ENCODE measurements at places on chromosomes 12 and 14.

- DNase-seq: no peak
Observed at GRCh38 chr12:108313241-108313605, 25.9 kb downstream of the CMKLR1 start.

DNA sequence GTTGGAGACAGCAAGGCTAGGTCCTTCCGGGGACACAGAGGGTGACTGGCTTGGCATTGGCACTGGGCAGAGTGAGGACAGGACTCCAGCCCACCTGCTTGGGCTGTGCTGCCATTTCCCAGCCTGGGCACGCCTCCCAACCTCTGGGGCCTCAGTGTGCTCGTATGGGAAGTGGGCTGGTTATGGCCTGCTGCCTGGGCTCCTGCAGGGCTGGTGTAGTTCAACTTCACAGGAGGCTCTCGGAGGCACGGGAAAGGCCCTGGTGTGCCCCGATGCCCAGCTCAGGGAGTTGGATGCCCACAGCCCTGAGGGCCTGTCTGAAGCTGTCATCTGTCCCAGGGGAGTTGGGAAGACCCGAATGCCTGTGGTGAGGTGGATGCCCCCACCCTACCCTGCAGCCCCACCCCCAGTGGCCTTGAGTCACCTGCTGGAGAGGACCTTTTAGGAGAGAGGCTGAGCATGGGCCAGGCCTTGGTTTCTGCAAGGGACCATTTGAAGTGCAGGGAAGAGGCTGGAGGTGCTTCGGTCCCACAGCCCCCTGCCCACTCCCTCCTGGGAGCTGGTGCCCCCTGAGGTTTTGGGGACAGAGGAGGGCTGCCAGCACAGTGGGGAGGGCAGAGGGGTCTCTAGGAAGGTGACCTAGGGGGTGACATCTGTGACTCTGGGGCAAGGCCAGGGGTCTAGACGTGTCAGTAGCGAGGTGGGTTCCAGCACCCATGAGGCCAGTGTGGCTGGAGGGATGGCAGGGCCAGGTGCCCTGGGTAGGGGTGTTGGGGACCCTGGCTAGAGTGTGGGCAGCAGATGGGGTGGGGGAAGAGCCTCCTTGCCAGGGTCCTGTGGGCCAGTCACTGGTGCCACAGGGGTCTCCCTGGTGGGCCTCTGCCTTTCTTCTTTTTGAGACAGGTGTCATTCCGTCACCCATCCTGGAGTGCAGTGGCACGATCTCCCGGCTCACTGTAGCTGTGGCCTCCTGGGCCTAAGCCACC lies 9.1 kb downstream of the ULK1 start:
- no peak for DNase-seq

GRCh38 chr12:9808504-9808903 lies 18.8 kb upstream of the KLRF1 start:
- no peak for DNase-seq

DNA sequence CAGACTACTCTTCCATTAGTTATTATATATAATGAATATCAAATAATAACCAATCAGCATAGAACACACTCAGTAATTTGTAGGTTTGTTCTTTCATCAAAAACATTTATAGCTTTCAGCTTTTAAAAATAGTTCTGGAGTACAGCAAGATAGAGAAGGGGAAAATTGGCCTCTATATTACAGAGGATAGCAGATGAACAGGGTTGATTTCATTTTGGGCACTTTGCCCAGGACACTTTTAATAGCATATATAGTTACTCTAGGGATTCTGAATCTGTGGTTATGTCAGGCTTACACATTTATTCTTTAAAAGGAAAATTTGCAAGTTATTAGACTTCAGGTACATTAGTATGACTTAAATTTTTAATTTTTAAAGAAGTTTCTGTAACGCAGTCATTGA lies 52.6 kb downstream of the IFT81 start:
- DNase-seq: no peak

GRCh38 chr14:33587791-33588190 lies 363.1 kb downstream of the EGLN3 start:
- DNase-seq: no peak

- no peak for DNase-seq
Observed at GRCh38 chr12:129911428-129912049, 7.7 kb upstream of the TMEM132D start.

- no peak for DNase-seq
Observed at GRCh38 chr12:14962797-14963196, 1.4 kb upstream of the ARHGDIB start.

- DNase-seq: no peak
Observed at GRCh38 chr12:2510045-2510444, 284.7 kb upstream of the FKBP4 start.

DNA sequence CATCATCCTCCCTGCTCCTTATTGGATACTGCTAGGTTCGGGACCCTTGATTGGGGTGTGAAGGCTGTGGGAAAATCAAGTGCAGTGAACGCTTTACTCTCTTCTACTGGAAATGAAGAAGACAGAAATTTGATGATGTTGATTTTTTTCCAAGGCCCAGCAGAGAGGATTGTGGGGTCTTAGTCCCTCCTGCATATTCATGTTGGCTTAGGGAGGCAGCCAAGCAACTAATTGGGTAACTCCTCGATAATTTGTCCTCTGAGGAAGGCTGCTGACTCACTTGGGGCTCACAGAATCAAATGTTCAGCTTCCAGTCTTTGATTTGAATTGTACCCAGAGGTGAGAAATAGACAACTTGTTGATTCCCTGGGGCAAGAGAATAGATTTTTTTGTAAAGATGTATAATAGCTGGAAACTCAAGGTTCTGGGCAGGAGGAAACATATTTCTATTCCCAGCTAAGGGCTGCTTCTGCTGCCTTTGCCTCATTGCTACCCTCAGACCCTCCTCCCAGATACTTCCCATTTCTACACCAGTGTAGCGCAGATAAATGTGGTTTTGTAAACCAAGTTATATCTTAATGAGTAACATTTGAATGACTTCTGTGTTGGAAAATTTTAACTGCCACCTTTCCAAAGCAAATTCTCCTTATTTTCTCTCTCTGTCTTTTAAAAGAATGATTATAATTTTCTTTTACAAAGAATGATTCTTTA lies 21.7 kb downstream of the NEUROD4 start:
- DNase-seq: no peak

- no peak for DNase-seq
Observed at GRCh38 chr12:112887550-112887949, 19.2 kb upstream of the OAS1 start.

DNA sequence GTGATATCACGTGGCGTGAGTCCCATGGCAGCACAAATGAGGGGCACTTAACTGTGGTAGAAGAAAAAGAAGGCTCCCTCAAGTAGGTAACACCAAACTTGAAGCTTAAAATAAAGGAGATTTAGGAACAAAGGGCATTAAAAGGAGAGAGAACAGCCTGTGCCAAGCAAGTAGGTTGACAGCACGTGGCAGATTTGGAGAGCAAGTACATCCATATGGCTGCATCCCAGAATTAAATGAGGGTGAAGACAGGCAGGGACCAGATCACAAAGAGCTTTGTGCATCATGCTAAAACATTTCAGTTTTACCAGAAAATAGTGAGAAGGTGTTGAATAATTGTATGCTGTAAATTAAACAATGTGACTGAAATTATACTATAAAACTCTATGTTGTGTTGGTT lies 32.8 kb downstream of the KCNMB4 start:
- no peak for DNase-seq

DNA sequence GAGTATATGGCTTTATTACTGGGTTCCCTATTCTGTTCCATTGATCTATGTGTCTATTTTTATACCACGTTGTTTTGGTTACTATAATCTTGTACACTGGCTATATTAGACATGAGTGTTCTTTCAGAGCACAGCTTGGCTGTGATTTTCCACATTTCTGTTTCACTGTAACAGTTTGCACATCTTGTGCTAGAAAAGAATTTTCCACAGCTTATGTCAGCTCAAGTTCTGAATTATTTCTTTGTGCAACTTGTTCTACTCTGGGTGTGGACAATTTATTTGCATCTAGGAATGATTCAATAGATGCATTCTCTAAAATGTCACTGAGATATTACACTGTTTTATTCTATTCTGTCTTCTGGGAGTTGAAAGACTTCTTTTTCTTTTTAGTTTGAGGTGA lies 28.4 kb upstream of the OR5AU1 start:
- DNase-seq: no peak

GRCh38 chr12:69490920-69491643 lies 20.9 kb downstream of the FRS2 start:
- DNase-seq: no peak

DNA sequence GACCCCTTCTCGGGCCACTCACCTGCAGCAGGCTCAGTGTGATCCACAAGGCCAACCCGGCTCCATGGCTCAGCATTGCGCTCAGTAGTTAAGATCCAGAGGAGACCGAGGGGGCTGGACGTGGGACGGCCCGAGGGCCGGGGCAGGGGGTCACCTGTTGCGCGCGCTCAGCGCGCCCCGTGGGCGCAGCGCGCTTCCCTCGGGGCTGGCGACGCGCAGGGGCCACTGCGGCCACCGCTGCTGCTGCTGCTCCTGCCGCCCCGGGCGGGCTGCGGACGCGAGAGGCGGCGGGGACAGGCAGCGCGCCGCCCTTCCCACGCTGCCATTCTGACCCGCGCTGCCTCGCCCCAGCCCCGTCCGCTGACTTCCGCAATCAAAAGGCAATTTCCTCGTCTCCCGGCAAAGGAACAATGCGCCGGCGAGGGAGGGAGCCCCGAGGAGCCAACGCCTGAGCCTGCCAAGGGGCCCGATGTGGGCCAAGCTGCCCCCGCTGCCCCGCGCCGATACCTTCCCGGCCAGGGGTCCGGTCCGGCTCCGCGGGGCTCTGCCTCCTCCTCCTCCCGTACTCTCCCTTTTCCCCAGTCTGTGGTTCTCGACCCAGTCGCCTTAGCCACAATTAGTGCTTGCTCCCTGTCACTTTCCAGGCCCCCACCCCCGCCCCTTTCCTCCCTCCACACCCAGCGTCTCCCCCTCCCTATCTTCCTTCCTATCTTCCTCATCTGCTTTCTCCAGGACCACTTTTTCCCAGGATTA lies 27.3 kb downstream of the PTPRB start:
- peak; percentile 77 for DNase-seq

DNA sequence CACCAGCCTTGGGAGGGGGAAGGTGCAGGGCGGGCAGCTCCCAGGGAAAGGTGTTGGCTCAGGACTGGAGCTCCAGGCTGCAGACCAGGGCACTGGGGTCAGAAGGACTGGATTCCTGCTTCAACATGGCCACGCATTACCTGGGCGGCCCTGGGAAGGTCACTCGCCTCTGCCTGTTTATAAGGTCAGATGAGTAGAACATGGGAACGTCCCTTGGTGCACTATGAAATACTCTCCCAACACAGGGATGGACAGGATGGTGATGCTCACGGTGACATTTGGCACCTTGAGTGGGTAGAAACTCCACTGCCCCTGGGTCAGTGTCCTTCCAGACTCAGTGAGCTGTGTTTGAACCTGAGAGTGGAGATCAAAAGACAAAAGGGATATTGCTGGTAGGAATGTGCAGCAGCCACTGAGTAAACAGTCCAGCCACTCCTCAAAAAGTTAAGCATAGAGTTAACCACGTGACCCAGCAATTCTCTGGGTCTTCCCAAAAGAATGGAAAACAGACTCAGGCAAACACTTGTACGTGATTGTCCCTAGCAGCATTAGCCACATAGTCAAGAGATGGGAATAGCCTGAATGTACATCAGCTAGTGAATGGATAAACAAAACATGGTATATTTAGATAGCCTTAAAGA lies 9.1 kb upstream of the BDKRB2 start:
- DNase-seq: no peak

GRCh38 chr14:106024983-106025604 lies 498.7 kb downstream of the TMEM121 start:
- DNase-seq: no peak

DNA sequence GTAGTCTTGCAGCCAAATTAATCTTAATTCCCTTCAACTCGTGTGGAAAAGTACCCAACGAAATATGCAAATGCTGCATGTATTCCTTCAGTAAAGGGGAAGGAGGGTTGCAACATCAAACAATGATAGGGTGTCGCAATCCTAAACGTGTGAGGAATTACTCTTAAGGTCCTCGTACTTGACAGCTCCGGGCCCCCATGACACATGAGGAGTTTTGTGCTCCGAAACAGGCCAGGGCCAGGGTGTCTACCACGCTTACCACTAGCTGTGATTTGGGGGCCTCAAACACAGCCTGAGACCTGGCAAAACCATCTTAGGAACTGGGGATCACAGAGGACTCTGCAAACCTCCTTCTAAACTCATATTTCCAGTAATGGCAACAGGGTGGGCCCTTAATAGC lies 20.4 kb downstream of the FOS start:
- DNase-seq: peak; percentile 90

- DNase-seq: no peak
Observed at GRCh38 chr14:79144896-79145295, 974.7 kb downstream of the NRXN3 start.
